Pancreas (tissue), 10 donors: ENCODE measurements at places on chromosomes 12 and 14. TPM values are rescaled to one million over a fixed set of nuclear protein-coding genes. Genes with fewer than 3 reads are reported as not detected.

Gene FAM186B
- polyA plus RNA-seq = 0.65 TPM

Gene TAS2R7
- not detected for polyA plus RNA-seq

Gene PZP
- polyA plus RNA-seq = not detected

Gene SPIC
- not detected for polyA plus RNA-seq

Gene SMOC1
- polyA plus RNA-seq = 2.9 TPM

Gene CLEC14A
- 2.9 TPM for polyA plus RNA-seq

Gene EXOC3L4
- polyA plus RNA-seq = 8.9 TPM

Gene MYH7
- polyA plus RNA-seq = 1.1 TPM

Gene PLEKHG7
- 0.42 TPM for polyA plus RNA-seq

Gene KRT74
- polyA plus RNA-seq = not detected

Gene ACSM4
- polyA plus RNA-seq = not detected

Gene CLEC4D
- not detected for polyA plus RNA-seq

Gene SLC2A14
- polyA plus RNA-seq = 6.3 TPM

Gene ACOT4
- 0.75 TPM for polyA plus RNA-seq

Gene TCTN2
- polyA plus RNA-seq = 8.7 TPM

Gene NUAK1
- 2.9 TPM for polyA plus RNA-seq

Gene HIGD1C
- polyA plus RNA-seq = not detected

Gene TMBIM4
- polyA plus RNA-seq = 59.4 TPM
